ENCODE measurements at places on chromosomes 6 and 20.

DNA sequence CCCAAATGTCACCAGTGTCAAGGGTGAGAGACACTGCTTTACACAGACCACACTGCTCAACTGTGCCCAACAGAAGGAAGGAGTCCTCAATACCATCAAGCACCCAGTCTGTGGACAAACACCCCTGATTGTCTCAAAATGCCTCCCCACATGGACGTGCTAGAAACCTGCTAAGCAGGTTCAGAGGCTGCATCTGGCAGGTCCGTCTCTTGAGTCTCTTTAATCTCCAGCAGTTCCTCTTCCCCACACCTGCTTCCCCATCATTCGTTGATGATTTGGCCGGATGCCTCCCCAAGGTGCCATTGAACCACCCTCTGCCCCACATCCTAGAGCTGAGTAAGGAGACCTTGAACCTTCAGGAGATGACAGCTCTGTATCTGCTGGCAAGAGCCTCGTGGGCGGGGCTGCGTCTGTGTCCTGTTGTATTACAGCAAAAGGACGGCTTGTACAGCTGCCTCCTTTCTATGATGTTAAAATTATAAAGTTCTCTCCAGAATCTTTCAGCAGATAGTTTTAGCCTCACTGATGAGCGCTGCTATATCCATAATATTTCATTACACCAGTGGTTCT is 179.2 kb downstream of the PREX1 start:
- peak; percentile 81 for DNase-seq

DNA sequence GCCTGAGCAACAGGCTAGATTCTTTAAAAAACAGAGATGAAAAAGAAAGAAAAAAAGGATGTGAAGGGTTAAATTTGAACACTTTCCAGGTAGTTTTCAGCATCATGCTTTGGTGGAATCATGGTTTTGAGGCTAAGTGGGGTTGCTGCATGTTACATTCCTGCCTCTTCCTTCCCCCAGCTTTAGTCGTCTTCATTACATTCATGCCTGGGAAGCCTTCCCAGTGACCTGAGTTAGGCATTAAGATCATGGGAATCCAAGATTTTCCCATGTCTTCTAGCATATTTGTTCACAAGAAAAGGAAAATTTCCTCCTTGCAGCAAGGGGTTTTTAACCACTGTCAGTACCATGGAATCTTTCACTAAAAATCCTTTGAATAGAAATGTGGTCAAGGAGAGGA is 12.0 kb downstream of the TPX2 start:
- no peak for DNase-seq

- no peak for DNase-seq
These were observed 133.0 kb upstream of the ATXN1 start for GRCh38 chr6:16894301-16894700.

GRCh38 chr6:149194820-149195558 is 122.5 kb upstream of the TAB2 start:
- DNase-seq, result no peak

- DNase-seq, result peak; percentile 47
These were observed 4.8 kb downstream of the PHF20 start for GRCh38 chr20:35776513-35777101.

DNA sequence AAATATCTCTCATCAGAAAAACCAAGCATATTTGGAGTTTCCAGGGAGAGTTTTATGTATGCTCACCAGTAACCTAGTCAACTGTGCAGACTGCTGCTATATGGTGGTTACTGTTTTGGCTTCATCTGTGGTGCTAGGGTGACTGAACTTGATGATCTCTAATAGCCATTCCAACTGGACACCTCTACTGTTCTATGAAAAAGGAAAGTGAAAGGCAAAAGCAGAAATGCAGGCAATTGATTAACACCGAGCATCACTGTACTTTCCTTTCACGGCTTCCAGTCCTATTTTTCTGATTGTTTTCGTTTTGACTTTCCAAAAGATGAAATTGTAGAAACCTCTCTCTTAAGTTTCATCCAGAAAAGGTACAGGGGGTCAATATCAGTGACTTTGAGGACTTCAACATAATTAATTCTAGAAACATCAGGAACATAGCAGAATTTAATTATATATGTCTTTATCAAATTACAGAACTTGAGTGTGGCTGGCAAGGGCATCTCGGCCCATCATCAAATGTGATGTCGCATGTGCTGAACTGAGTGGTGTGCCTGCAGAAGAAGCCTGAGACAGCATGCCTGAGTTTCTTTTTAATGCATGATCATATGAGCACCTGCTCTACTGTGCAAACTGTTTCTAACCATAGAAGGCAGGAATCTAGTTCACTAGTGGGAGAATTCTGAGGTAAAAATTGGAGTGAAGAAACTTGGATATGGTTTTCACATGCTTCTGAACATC is 464.3 kb upstream of the FLRT3 start:
- no peak for DNase-seq

DNA sequence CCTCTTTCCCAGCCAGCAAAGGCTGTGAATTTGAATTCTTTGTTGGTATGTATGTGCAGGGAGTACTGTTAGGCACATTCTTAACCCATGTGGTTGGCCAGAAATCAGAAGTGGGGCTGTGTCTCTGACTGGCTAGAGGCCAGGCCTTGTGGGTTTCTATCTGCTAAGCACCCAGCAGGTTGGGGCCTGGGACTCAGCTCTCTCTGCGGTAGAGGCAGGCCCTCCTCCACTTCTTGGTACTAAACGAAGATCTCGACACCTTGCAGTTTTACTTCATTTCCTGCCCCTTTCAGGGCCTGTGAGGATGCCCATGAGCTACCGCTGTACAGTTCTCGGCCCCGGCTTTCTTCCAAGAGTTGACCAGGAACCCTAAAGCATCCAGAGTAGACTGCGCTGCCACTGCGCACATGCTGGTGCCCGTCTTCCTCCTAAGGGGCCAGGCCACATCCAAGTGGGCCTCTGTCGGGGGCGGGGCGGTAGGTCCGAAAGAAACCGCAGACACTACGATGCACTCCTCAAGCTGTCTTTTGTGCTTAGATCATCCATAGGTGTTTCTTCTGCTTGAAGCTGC is 51.1 kb downstream of the TCP11 start:
- DNase-seq, result no peak

DNA sequence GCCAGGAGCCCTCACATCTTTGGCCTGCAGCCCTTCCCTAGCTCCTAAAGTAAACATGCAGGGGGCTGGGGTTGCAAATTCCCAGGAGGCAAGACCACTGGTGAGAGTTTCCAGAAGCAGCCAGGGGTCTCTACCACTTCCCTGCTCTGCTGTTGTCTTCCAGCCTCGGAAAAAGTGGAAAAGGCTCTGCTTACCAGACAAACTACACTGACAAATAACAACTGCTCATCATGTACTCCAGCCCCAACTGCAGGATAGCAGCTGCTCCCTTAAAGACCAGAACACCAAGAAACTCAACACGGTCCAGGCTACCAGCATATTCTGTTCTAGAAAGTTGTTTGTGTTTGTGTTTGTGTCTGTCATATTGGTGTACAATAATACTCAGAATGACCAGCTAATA is 187.5 kb upstream of the MARCKS start:
- DNase-seq, result no peak

DNA sequence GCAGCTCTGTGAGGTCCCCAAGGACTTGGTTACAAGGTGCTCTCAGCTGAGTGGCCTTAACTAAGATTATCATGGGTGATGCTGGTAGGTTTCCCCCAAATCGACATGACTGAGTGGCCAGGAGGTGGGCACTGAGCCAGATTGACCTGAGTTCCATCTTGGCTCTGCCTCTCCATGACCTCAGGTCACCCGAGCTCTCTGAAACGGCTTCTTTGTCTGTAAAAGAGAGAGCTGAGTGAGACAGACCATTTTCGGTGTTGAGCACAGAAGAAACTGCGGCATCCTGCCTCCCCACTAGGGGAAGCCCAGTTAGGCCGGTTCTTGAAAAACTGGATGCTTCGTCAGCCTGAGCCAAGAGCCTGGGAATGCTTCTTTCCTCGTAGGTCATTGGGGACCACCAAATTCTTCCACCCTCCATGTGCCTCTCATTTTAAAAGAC is 14.1 kb upstream of the STX16 start:
- no peak for DNase-seq
